CD4-positive, alpha-beta T cell treated with Interleukin-17A for 4 hours (primary cell): ENCODE measurements at places on chromosomes 1 and 21.

DNA sequence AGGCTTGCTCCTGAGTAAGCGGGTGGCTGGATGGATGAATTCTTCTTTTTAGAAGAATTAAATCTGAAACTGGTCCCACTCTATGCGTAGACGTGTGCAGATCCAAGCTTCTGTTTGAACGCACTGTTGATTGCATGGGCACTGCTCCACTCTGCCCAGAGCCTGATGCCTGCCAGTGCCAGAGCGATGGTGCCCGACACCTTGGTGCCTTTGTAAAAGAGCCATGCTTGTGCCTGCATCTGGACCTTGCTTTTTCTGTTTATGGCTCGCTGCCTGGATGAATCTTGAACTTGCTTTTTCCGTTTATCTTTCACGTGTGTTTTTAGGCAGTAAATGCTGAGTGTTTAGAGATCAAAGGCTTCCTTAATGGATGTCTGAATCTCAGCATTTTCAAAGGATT lies 15.0 kb upstream of the PWP2 start:
- no peak for DNase-seq

DNA sequence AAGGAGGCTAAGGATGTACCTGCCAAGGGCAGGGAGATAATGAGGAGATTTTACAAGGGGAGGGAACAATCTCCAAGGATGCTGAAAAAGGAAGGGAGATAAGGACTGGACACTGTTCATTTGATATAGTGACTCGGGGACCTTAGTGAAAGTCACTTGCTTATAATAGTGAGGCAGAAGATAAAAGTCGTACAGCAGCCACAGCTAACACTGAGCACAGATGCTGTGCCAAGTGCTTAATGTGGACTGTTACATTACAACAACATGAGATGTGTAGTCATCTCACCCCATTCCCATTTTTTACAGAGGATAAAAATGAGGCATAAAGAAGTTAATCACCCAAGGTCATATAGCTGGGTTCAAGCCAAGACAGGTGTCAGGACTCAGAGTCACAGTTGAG lies 181.9 kb downstream of the FGGY start:
- no peak for DNase-seq

DNA sequence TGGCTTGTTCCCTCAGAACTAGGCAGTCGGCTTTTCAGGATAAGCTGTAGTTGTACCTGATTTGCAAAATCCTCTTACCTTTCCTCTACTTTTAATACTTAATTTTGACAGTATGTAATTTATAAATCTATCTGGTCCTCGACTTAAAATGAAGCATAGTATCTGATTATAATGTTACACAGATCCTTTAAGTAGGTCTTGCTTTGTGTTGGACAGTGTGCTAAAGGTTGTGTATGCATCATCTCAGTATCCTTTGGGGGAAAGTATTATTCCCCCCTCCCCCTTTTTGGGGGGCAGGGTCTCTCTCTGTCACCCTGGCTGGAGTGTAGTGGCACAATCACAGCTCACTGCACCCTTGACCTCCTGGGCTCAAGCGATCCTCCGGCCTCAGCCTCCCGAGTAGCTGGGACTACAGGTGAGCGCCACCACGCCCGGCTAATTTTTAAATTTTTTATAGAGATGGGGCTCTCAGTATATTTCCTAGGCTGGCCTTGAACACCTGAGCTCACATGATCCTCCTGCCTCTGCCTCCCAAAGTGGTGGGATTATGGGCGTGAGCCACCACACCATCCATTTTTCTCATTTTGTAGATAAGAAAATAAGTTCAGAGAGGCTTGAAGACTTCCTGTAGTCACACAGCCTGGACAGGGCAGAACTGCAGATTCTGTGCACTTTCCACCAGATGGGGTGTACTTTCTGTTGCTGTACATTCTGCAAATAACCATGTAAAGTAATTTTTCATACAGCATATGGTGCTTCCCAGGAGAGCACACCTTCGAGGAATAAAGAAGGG lies 791 bp upstream of the STX6 start:
- DNase-seq, result no peak

DNA sequence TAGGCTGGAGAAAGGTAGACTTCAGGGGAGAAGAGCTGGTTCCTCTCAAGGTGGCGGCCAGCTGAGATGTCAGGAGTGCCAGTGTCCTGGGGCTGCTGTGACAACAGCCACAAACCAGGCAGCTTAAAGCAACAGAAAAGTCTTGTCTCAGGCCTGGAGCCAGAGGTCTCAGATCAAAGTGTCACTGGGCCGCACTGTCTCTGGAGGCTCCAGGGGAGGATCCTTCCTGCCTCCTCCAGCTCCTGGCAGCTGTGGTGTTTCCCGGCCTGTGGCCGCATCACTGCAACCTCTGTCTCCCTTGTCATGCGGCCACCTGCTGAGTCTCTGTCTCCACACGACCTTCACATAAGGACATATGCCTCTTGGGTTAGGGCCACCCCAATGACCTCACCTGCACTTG lies 24.4 kb upstream of the TSPEAR start:
- no peak for DNase-seq

GRCh38 chr1:193070942-193071341 lies 11.5 kb downstream of the RO60 start:
- peak; percentile 13 for DNase-seq

DNA sequence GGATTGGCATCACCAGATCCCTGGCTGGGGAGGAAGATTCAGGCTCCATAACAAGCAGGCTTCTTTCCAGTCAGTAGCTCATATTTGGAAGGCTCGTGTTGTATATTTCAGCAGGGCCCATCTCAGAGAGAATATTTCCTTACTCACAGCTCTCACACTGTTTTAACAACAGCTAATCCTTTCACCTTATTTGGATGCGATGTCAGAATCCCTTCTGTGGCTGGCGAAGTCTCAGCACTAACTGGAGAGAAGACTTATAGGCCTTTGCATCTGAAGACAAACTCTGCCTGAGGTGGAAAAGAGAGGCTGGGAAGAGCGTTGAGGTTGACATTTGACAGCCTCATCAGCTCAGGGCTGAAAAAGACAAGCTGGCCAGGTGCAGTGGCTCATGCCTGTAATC lies 47.2 kb upstream of the CAPZB start:
- no peak for DNase-seq

DNA sequence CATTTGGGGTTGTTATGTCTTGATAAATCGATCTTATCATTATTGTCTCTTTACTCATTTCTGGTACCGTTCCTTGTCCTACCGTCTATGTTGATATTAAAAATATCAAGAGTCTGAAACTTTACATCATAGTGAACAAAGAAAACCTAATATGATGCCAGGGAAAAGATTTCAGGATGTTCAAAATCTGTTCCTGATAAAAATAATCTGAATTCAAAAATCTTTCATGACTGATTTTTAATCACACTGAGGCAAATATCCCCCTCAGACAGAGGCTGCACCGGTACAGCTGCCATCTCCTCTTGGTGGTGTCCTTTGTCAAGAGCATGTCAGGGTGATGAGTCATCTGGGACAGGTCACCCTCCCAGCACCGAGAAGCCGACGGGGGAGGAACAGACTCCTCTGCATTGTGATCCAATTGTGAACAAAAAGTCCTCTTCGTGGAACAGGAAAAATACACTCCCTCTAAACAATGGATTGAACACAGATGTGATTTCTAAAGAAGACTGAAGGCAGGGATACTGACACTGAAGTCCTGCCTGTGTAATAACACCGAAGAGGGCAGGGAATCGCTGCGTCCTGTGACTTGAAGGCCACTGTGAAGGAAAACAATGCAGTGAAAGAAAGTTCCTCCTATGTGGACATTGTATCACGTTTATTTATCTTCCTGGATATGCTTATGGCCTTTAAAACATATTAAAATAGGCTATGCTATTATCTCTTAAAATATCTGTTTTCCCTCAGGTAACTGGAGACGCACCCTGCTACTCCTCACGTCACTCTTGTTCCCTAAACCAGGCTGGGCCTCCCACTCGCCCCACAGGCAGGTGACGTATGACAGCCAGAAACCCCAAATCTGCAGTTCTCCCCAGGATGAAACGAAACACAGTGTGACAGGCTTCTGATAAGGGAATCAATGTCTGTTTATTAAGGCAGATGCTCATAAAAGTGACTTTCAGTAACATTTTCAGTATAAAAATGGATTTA lies 4.3 kb upstream of the SPATC1L start:
- DNase-seq, result no peak

DNA sequence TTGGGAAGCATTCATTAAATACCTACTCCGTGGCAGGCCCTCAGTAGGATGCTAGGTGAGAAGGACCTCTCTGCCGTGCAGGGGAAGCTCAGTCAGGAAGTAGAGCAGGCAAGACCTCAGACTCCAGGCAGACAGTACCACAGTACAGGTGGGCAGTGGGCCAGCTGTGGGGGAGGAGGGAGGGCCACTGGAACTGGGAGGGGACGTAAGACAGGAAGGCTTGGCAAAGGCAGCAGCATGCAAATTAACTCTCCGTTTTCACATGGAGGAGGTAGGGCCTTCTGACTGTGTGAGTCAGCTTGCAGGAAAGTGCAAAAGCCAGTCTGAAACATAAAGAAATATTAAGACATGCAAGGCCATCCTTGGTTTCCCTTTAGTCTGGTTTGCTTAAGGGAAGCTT lies 157.7 kb downstream of the TRIM33 start:
- DNase-seq, result peak; percentile 37

DNA sequence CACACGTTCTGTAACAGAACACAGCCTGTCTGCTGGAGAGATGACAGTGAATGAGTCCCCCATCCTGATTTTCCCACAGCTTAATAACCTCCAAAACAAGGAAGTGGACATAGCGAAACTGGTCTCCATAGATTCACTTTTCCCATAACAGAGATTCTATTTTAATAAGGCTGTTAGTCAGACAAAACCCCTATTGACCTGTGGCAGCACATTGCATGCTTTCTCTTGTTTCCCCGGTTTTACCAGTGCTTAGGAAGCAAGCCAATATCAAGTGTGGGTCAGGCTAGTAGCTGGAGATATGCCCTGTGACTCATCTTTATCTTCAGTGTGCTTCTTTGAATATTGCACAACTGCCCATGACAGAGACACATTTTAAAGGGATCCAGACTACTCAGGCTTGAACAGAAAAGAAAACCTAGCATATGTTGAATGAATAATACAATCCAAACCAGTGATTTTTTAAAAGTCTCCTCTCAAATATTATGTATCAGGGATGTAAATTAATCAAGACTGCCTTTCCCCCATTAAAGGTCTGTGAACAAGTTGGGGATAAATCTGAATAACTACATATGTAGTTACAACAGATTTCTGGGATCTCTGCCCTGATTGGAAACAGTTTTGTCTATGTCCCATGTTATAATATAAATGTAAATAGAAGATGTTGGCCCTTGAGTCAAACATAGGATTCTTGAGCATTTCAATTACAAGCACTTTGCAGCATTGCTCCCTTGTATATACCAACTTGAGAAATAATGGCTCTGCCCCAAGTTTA lies 11.9 kb upstream of the CLDN8 start:
- DNase-seq, result no peak

DNA sequence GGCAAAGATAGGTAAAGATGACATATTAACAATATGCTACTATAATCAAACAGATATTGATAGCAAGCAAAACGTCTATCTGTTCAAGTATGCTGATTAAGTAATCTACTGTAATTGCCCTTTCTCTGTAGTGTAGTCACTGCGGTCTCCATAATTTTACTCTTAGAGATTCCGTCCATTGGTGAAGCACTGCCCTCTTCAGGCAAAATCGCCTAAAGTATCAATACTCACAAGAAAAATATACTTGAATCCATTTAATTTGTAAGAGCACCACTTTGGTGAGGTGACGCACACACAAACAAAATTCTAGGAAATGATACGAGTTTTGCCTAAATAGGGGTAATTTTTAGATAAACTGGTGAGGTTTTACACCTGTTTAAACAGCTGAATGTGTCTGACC lies 434.6 kb upstream of the CHRM3 start:
- no peak for DNase-seq

DNA sequence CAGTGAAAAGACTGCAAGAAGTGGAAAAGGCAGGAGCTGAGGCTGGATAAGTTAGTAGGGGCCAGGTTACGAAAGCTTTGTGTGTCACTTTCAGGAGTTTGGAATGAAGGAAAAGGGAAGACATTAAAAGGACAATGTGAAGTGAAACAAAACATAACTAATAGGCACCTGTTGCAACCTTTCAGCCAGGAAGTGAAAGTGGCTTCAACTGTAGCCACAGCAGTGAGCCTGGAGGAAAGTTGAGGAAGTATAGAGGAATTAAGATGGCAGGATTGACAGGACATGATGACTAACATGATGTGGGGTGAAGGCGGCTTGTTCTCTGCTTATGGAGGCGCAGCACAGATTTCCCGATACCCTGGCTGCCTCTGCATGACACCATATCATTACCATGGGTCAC lies 68.9 kb downstream of the C4BPA start:
- DNase-seq, result no peak

DNA sequence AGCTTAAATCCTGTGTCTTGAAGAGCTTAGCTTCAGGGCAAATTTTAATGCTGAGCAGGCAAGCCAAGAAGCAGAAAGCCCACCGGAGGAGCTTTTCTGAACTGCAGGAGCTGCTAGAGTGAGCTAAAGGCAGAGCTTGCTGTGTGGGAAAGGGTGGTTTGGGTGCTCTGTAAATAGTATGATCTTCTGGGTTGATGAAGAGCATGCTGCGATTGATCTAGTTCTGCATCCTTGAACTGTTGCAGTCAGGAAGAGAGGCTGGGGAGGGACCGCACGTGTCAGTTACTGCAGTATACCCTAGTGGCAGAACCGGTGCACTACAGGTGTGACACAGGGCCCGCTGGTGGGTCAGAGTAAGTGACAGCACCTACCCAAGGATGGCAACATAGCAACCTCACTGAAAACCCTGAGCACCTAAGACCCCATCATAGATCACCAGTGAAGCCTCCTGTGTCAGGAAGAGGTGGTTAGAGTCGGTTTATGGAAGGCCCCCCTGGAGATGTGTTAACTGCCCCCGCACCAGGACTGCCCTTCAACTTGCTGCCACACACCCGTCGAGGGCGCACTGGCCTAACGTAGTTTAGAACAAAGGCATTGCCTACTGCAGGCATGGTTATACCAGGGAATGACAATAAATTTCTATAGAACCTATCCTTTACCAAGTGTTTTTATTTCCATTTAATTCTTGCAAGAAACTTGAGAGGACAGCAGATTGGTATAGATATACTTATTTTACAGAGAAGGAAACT lies 146.0 kb upstream of the KIAA0040 start:
- peak; percentile 67 for DNase-seq

GRCh38 chr21:28635541-28635940 lies 357.1 kb downstream of the LTN1 start:
- DNase-seq, result no peak

- no peak for DNase-seq
Observed at GRCh38 chr1:61925591-61926298, 183.5 kb downstream of the PATJ start.
